ENCODE measurements at places on chromosomes 5 and 9. TPM values are rescaled to one million over a fixed set of nuclear protein-coding genes. Genes with fewer than 3 reads are reported as not detected.

Gene LOX
- total RNA-seq: not detected

Gene FBP1
- 1.2 TPM for total RNA-seq

Gene GALNT10
- total RNA-seq: 15.2 TPM

Gene FOXD4L5
- total RNA-seq: 0.11 TPM

Gene GLRA1
- total RNA-seq: not detected

Gene PHF24
- total RNA-seq: not detected

Gene SPZ1
- not detected for total RNA-seq

Gene ZER1
- 17.8 TPM for total RNA-seq

Gene ITGA1
- 5.1 TPM for total RNA-seq

Gene CFAP77
- not detected for total RNA-seq

Gene ADRA1B
- not detected for total RNA-seq

Gene PLAC8L1
- not detected for total RNA-seq

Gene PRRX2
- total RNA-seq: 1.2 TPM

DNA sequence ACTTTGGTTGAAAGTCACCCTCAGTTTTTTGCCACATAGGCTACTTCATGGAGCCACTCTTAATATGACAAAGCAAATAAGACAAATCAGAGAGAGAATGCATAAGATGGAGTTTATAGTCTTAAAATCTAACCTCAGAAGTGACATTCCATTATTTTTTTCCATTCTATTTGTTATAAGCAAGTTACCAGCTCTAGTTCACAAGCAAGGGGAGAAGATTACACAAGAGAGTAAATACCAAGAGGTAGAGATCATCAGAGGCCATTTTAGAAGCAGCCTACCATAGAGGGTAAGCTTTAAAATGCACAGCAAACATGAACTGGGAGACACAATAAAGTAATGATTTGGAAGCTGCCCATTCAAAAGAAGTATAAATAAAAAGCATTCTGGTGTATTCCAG, 651.3 kb upstream of the MEF2C start:
- DNase-seq: no peak

- DNase-seq: peak; percentile 33
Observed at GRCh38 chr9:4620057-4620765, 41.9 kb upstream of the PLPP6 start.

- DNase-seq: no peak
Observed at GRCh38 chr5:4563400-4563799, 576.7 kb upstream of the ADAMTS16 start.

DNA sequence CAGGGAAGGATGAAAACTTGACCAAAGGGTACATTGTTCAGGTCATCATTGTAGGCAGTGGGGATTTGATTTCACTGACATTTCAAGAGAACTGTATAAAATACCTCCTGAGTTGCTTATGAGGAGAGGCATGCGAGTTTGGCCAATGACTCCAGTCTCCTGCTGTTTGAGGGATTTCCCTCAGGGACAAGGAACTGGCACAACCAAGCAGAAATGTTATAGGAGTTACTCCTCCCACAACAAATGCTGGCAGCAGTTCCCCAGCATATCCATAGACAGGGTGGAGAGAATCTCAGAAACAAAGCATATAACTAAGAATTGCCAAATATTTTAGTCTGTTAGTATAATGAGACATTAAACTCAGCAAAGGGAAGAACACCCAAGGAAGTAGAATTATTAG, 47.2 kb upstream of the FBXL7 start:
- no peak for DNase-seq

GRCh38 chr5:44320188-44320587, 69.0 kb downstream of the FGF10 start:
- DNase-seq: no peak

DNA sequence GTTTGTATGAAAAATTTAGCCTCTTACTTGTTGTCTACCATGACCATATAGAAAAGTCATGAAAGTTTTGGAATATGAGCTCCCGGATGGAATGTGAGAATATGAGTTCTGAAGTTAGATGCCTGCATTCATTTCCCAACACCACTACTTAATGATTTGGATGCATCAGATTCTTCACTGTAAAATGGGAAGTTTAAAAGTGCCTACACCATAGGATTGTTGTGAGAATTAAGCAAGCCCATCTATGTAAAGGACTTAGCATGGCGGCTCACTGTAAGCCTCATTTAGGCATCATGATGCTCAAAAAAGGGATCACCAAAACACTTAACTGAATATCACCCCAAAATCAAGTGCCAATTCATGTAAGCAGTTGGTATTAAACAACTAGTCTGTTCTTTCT, 177.3 kb downstream of the RAB3C start:
- DNase-seq: no peak

DNA sequence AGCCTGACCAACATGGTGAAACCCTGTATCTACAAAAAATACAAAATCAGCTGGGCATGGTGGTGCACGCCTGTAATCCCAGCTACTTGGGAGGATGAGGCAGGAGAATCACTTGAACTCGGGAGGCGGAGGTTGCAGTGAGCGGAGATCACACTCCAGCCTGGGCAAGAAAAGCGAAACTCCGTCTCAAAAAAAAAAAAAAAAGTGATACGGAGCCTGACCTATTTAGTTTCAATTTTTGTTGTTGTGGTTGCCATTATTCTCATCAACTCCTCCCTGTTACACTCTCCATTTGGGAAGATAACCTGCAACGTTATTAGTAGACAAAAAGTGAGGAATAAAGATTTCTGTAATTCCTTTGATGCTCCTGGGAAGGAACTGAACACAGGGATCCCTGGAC, 1.3 kb downstream of the STOM start:
- no peak for DNase-seq

GRCh38 chr9:88476491-88477271, 58.3 kb upstream of the NXNL2 start:
- DNase-seq: no peak

DNA sequence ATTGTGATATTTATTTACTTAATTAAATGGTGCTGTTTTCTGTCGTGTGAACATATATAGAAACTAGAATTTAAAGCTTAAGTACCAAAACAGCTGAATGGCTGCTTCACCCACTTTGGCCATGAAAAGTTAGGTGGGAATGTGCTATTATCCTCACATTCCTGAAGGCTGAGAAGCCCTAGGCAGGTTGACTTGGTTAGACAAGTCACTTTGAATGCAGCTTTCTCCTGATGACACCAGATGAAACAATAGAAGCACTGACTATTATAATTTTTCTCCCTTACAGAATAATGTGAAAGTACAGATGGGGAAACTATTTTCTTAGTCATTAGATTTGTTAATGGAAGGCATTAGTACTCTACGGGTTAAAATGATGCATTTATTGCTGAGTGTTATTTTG, 65.1 kb upstream of the C5orf46 start:
- DNase-seq: no peak

- DNase-seq: no peak
Observed at GRCh38 chr5:56566374-56567249, 248.7 kb upstream of the MAP3K1 start.

- no peak for DNase-seq
Observed at GRCh38 chr9:98428454-98428853, 173.0 kb upstream of the TBC1D2 start.

DNA sequence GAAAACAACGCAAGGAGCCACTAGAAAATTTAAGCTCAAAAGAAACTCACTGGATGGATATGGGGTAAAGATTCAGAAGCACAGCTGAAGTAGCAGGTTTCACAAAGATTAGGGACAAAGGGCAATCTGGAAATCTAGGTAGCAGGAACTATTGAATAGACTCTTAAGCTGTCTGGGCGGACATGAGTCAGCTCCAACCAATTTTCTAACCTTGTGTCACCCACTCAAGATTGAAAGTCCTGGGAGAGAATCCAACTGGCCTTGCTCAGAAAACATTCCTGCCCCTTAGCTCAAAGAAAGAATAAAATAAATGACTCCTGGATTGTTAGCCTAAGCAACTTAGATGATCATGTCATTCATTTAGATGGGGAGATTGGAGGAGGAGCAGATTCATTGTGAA, 69.2 kb downstream of the STK32A start:
- no peak for DNase-seq

DNA sequence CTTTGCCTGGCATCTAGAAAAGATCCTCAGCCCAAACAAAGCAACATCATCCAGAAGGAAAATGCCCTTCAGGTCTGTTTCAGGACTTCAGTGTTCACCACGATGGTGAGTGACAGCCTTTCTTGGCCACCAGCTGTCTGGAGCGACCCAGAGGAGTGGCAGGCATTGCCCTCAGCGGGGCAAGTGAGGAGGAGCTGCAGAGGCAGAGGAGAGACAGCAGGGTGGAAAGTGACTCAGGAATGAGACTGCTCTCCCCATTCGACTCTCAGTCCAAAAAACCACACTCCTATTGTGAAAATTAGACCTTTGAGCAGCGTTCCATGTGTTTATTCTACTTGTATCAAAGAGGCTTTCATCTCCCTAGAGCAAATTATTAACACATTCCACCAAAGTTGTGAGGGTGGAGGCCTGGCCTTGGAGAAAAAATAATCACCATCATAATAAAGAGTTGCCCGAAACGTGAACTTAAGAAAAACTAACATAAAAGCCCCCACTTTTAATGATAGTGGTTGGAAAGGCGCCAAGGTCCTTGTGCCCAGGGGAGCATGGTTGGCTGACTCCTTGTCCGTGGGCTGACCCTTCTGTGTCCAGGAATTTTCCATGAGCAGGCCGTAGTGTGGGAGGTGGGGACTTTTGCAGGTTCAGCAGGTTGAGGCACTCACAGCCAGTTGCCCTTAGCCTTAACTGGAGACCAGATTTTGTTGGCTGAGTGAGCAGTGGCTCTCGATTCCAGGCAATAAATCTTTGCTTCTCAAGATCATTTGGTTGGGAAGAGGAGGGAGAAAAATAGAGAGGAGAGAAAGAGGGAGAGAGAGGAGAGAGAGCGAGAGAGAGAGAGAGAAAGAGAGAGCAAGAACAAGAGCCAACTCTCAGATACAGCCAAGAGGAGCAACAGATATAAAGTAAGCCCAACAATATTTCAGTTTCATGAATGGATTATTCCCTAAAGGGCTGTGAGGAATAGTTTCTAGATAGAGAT, 125.9 kb upstream of the ANKRD55 start:
- no peak for DNase-seq

- DNase-seq: no peak
Observed at GRCh38 chr5:61673007-61673735, 341.1 kb downstream of the ZSWIM6 start.

- peak; percentile 81 for DNase-seq
Observed at GRCh38 chr5:181261320-181262049, 542 bp upstream of the TRIM52 start.

DNA sequence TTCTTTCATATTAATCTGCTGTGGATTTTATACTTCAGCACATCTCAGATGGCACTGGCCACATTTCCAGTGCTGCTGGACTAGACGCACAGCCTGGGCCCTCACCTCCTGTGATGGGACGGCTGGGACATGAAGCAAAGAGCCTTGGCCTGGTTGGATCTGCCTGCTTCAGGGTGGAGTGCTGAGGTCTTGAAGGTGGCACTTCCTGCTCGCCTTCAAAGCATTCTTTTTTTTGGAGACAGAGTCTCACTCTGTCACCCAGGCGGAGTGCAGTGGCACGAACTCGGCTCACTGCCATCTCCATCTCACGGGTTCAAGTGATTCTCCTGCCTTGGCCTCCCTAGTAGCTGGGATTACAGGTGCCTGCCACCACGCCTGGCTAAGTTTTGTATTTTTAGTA, 73.1 kb downstream of the RAPGEF1 start:
- DNase-seq: peak; percentile 26

DNA sequence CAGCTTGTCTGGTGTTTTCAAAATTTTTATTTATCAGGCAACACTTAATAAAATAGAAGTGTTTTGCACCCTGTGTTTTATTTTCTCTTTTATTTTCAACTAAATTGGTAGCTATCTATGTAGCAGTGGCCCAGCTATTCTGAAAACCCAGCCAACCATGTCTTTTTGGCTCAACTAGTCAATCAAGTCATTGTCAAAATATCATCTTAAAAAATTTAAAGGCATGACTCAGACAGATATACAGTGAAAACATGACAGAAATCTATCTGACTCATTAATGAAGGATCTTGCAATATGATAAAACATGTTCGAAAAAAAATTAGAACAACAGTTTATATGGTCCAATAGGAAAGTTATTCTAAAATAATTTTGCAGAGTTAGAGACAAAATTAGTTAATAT, 75.1 kb downstream of the HSD17B4 start:
- no peak for DNase-seq

GRCh38 chr9:108057421-108058134, 568.0 kb upstream of the KLF4 start:
- DNase-seq: no peak

GRCh38 chr9:35646153-35646532, 4.6 kb downstream of the SIT1 start:
- DNase-seq: no peak

DNA sequence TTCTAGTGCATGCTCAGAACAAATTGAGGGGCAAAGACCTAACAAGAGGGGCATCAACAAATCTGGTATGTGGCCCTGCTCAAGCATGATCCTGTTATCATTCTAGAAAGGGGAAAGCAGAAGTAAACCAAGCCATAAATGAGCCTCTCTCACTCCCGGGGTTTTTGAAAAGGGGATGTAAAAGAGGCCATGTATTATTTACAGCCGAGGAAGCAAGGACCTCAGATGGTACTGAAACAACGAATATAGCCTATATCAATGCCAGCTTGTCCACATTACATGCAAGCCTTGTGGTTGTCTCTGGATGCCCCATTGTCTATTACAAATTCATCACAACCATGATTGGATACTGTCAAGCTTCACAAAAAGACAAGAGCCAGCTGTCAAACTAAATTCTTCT, 211.3 kb downstream of the DCP2 start:
- no peak for DNase-seq

- DNase-seq: no peak
Observed at GRCh38 chr5:134263801-134264200, 37.9 kb upstream of the PPP2CA start.

DNA sequence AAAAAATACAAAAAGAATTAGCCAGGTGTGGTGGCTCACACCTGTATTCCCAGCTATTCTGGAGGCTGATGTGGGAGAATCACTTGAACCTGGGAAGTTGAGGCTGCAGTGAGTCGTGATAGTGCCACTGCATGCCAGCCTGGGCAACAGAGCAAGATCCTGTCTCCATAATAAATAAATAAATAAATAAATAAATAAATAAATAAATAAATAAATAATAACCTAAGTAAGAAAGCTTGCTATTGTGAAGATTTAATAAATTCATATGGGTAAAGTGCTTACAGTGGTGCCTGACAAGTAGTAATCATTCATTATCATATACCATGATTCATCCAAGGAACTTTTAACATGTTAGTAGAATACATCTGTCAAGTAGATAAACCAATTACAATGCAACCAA, 13.4 kb downstream of the SVEP1 start:
- DNase-seq: no peak

DNA sequence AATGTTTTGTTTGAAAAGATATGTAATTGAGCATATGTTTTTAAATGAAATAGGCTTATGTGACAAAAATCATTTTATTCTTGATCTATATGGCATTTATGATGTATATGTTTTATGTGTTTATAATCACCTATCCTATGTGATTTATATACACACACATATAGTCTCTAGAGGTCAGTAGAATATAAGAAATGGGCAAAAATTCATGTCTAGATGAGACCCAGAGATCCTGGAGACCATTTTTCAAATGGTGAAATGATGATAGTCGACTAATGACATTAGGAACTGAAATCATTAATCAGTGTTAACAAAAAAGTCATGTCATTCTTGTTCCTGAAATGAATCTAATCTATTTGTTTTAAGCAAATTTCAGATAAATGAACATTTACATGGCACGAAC, 709.2 kb upstream of the WWC1 start:
- DNase-seq: no peak

GRCh38 chr9:94780516-94780950, 54.0 kb downstream of the AOPEP start:
- peak; percentile 39 for DNase-seq

GRCh38 chr5:51746023-51746422, 362.8 kb downstream of the ISL1 start:
- DNase-seq: no peak
